A549 (cell line): ENCODE measurements at places on chromosomes 11 and 22.

DNA sequence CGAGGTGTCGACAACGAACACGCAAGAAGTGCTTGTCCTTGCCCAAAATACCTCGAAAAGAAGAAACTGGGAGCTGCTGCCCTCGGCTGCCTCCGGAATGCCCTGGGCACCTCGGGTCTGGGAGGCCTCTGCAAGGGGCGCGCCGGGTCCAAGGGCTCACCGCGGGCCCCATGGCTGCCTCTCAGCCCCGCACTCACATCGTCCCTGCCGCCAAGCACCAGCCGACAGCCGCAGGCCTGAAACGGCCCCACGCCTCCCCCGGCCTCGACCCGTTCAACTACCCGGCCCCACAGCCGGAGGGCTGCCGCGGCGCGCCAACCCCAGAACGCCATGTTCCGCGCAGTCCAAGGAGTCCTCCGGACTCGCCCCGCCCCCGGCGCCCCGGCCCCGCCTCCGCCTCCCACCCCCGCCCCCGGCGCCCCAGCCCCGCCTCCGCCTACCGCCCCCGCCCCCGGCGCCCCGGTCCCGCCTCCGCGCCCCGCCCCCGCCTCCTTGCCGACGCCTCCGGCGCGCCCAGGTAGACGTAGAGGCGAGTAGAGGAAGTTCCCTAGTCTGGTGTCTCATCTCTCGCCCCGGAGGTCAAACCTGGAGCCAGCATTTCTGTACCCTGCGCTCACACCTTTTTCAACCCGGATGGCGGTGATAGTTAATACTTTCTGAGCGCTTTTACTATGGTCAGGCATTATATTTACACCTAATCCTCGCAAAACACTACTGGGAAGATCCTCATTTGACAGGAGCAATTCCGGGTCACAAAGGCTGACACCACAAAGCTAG is at the start of gene SIRT3:
Gene SIRT3, minus strand, starts transcription at position 346 of the 777 bp plus-strand sequence. Its CDS starts 14 bp downstream, at position 332.
- peak; percentile 90 for DNase-seq

DNA sequence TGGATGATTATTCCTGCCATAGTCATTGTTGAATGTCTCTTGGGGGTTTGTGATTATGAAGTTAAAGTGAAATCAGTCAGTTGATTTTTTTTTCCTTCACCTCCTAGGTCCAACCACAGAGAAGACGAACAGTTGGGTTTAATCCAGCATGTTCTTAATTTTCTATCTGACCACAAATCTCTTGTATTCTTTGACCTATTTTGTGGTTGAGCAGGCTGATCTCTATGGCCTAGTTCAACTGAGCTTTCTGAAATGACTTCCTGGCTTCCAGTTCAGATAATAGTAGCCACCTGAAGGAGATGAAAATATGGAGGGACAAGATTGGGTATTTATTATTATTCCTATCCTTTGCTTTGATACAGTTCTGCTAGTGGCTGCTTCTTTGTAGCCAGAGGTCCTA is 5.2 kb upstream of the OR56A5 start:
- no peak for DNase-seq

DNA sequence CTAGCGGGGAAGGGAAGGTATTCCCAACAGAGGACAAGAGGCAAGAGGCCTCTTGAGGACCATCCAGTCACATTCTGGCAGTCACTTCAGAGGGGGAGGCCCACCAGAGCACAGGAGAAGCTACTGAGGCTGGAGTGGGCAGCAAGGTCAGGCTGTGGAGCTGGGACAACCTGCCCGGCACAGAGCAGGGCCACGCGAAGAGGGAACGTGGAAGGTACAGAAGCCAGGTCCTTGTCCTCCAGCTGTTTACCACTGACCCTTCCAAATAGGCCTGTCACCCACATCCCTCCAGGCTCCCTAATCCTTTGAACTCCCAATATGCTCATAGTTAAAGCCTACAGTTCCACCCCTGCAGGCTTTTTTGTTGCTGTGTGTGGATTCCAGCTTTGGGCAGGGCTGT is 76.9 kb downstream of the IGLL1 start:
- no peak for DNase-seq

- no peak for DNase-seq
Measured at GRCh38 chr11:12223771-12224536, 113.6 kb downstream of the MICAL2 start.

- no peak for DNase-seq
Measured at GRCh38 chr11:93861808-93862207, 11.4 kb upstream of the VSTM5 start.

- DNase-seq, result no peak
Measured at GRCh38 chr11:10991393-10991792, 133.5 kb upstream of the ZBED5 start.

- no peak for DNase-seq
Measured at GRCh38 chr11:34226210-34226609, 120.8 kb downstream of the NAT10 start.

DNA sequence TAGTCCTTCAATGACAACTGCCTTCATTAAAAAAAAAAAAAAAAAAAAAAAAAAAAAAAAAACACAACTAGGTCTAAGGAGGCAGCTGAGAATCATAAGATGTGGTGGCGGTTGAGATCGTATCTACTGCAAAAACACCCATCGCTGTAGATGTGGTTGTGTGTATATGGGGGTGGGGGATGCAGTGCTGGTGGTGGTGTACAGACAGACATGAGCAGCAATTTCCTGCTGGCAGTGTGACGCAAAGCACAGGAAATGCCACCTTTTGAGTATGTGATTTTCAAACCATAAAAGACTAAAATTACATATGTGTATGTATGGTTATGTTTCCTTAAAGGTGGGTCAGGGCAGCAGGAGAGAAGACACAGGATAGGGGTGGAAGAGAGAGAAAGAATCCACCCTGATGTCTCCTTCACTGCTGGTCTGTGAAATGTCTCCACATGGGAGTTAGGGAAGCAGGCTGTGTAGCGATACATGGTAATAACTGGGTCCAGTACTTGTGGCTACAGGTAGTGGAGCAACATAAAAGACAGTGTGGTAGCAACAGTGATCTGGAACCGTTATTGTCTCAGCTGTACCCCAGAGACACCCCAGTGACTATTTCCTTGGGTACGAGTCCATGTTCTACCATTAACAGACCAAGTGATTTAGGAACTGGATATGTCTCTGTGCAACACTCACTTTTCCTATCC is 57.9 kb downstream of the SYTL2 start:
- DNase-seq, result no peak

DNA sequence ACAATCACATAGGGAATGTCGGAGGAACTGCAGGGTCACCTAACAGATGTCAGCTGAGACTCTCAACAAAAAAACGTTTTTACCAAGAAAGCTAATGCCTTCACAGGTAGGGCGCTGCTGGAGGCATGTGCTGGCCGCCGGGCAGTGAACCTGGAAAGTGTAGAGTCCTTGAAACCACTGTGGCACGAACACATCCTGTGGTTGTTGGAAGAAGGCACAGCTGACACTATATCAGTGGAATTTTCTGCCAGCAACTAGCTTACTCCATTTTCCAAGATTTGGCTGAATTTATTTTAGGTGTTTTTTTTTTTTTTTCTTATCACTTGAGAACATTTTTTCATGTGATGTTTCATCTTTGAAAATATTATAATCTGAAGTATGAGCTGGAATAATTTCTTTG is 14.2 kb downstream of the TRMU start:
- DNase-seq, result no peak

GRCh38 chr11:3074912-3075589 is 17.8 kb upstream of the CARS1 start:
- DNase-seq, result no peak

DNA sequence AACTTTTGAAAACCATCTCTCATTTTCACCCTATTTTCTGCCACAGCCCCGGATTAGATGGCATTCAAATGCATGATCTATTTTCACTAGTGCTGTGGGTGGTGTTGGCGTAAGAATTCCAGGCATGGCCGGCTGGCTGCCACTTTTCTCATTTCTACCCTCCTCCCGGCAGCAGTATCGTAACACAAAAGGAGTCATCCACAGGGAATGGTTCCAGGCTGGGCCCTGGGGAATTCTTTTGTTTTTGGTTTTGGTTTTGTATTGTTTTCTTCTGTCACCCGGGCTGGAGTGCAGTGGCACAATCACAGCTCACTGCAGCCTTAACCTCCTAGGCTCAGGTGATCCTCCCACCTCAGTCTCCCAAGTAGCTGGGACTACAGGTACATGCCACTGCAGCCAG is 13.8 kb downstream of the JAML start:
- DNase-seq, result no peak

DNA sequence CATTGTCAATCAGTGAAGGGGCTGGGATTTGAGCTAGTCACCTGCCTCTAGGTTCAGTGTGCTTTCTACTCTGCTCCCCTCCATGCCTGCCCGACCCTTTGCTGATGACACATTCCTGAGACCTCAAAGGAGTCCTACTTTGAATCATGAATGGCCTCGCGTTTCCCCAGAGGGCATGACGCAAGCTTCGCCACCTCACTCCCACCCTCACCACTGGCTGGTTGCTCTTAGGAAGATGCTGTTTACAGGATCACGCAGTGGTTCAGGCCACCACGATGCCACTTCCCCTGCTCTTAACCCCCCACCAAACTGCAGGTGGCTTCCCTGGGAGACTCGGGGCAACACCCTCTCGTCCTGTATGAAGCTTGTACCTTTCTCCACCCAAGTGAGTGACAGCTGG is 62.9 kb upstream of the B3GAT1 start:
- no peak for DNase-seq

- peak; percentile 67 for DNase-seq
Measured at GRCh38 chr22:41822317-41823057, 10.4 kb upstream of the SREBF2 start.
